Lung (tissue), 17 donors: ENCODE measurements at places on chromosomes 1 and 21.

DNA sequence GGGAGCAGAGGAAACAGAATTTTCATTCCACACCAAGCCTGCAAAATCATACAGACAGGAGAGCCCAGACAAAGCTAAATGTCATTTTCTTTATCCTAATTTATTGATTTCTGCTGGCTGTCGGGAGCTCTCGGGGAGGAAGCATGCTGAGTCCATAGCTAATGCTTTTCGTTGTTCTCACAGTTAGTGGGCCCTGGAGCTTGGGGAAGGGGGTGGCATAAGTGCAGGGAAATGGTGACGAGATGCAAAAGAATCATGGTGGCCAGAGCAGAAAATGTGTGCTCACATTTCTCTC is 202.4 kb downstream of the TOMM20 start:
- no peak overlapping the region for H3K4me3 ChIP-seq
- H3K27ac ChIP-seq, result peak overlapping the region; percentile 54
- no peaks in the 10 kb centered on the region for H3K36me3 ChIP-seq
- peaks cover 18% of the 10 kb centered on the region for H3K4me1 ChIP-seq
- H3K27me3 ChIP-seq, result no peaks in the 10 kb centered on the region
- DNase-seq, result no peak

GRCh38 chr1:39116860-39117728 is 87.4 kb upstream of the MACF1 start:
- H3K27me3 ChIP-seq, result no peaks in the 10 kb centered on the region
- H3K36me3 ChIP-seq, result peaks cover 4% of the 10 kb centered on the region
- peaks cover 29% of the 10 kb centered on the region for H3K4me1 ChIP-seq

- no peak within 1 kb of the TSS for H3K27ac ChIP-seq
- no peaks in the 10 kb centered on the region for H3K36me3 ChIP-seq
- H3K27me3 ChIP-seq, result no peaks in the 10 kb centered on the region
- peak; percentile 53 for DNase-seq
- peaks cover 24% of the 10 kb centered on the region for H3K4me1 ChIP-seq
Measured at GRCh38 chr1:209652121-209652735, at the start of gene LAMB3. Gene LAMB3 (minus strand): TSS chr1:209652425. CDS start chr1:209650944, 1,481 bp downstream.

- DNase-seq, result no peak
- H3K4me3 ChIP-seq, result no peak overlapping the region
- H3K27ac ChIP-seq, result no peak overlapping the region
- H3K27me3 ChIP-seq, result no peaks in the 10 kb centered on the region
- no peaks in the 10 kb centered on the region for H3K36me3 ChIP-seq
Measured at GRCh38 chr1:203539831-203540546, 46.0 kb downstream of the OPTC start.

- H3K27ac ChIP-seq, result no peak overlapping the region
- no peak overlapping the region for H3K4me3 ChIP-seq
- H3K36me3 ChIP-seq, result peaks cover 3% of the 10 kb centered on the region
- no peaks in the 10 kb centered on the region for H3K4me1 ChIP-seq
- H3K27me3 ChIP-seq, result no peaks in the 10 kb centered on the region
- DNase-seq, result peak; percentile 65
Measured at GRCh38 chr1:163315773-163316374, 5.9 kb upstream of the NUF2 start.

DNA sequence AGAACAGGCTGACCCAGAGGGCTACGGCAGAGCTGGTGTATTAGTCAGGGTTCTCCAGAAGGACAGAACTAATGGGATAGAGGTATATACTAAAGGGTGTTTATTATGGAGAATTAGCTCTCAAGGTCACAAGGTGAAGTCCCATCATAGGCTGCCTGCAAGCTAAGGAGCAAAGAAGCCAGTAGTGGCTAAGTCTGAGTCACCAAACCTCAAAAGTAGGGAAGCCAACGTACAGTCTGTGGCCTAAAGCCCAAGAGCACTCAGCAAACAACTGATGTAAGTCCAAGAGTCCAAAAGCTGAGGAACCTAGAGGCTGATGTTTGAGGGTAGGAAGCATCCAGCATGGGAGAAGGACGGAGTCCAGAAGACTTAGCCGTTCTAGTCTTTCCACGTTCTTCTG is 179.2 kb downstream of the BACH1 start:
- no peaks in the 10 kb centered on the region for H3K36me3 ChIP-seq
- no peaks in the 10 kb centered on the region for H3K27me3 ChIP-seq
- H3K4me1 ChIP-seq, result no peaks in the 10 kb centered on the region
- no peak overlapping the region for H3K27ac ChIP-seq
- no peak for DNase-seq

- peaks cover 44% of the 10 kb centered on the region for H3K4me1 ChIP-seq
- peak; percentile 20 for DNase-seq
- H3K36me3 ChIP-seq, result no peaks in the 10 kb centered on the region
- no peaks in the 10 kb centered on the region for H3K27me3 ChIP-seq
- H3K27ac ChIP-seq, result no peak overlapping the region
Measured at GRCh38 chr1:18938707-18939070, 17.8 kb downstream of the IFFO2 start.

DNA sequence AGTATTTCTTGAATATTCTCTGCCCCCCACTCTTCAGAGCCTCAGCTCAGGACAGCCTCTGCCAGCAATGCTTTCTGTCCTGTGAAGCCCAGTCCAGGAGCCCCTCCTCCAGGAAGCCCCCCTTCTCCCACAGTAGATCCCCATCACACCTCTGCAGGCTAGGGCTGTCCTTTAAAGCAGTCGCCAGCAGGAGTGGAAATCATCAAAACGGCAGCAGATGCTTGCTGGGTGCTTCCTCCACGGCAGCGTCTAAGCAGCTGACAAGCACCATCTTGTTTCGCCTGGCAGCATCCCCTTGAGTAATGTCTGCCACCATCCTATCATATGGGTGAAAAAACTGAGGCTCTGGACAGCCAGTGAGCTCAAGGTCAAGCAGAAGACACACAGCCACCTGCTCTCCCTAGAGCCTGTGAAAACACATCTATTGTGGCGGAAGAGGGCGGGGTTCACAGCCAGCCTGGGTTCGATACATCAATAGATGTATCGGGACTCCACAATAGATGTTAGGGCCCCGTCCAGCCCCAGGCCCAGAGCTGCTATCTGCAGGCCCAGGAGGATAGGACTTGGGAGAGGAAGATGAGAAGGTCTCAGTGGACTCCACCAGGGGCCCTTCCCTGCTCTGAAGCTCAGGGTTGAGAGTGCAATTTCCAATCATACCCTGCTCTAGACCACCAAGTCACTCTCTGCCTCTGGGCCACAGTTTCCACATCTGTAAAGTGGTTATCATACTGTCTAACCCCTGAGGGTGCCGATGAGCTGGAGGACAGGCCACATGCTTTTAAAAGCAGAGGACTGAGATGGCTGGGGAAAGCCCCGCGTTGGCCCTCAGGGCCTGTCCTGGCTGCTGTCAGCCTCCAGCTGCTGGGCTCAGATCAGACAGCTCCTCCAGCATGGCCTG is 17.5 kb downstream of the RUNX3 start:
- peaks cover 7% of the 10 kb centered on the region for H3K4me1 ChIP-seq
- no peak overlapping the region for H3K27ac ChIP-seq
- no peaks in the 10 kb centered on the region for H3K27me3 ChIP-seq

GRCh38 chr21:14827468-14827867 is 237.3 kb downstream of the NRIP1 start:
- no peaks in the 10 kb centered on the region for H3K27me3 ChIP-seq
- H3K4me1 ChIP-seq, result no peaks in the 10 kb centered on the region
- no peaks in the 10 kb centered on the region for H3K36me3 ChIP-seq
- DNase-seq, result no peak

DNA sequence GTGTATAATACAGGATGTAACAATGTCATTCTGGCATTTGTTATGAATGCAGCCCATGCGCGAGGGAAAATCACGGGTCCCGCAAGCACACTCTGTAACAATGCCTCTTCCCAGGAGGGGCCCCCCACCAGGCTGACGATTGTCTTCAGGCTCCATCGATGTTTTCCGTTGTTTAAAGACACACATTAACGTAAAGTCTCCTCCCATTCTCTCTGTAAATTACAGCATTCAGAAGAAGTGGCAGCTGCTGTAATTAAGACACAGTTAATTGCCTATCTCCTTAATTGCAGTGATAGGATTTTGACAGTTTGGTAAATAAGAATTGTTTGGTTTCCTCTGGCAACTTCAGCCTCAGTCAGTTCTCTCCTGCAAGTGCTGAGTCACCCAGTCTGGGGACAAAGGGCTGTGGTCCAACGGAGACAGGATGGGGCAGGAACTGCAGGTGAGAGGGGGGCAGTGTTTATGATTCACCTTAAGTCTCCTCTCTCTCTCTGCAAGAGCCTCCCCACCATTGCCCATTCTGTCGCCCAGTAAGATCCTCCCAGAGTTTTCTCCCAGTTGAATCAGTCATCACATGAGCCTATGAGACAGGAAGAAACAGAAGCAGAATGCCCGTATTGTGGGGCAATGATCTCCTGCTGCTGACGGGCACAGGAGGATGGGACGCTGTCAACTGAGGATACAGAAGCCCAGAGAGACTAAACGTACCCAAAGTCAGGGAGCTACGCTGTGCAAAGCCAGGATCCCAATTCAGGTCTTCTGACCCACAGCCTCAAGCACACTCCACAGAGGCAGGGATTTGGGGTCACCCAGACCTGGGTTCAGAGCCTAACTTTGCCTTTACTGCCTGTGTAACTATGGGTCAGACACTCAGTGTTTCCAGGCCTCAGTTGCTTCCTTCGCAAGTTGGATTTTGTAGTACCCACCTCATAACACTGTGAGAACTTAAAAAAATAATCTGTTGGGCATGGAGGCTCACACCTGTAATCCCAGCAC is 110.0 kb downstream of the ADSS2 start:
- no peaks in the 10 kb centered on the region for H3K4me1 ChIP-seq
- no peaks in the 10 kb centered on the region for H3K27me3 ChIP-seq
- peak; percentile 14 for DNase-seq
- H3K27ac ChIP-seq, result no peak overlapping the region
- no peak overlapping the region for H3K4me3 ChIP-seq

DNA sequence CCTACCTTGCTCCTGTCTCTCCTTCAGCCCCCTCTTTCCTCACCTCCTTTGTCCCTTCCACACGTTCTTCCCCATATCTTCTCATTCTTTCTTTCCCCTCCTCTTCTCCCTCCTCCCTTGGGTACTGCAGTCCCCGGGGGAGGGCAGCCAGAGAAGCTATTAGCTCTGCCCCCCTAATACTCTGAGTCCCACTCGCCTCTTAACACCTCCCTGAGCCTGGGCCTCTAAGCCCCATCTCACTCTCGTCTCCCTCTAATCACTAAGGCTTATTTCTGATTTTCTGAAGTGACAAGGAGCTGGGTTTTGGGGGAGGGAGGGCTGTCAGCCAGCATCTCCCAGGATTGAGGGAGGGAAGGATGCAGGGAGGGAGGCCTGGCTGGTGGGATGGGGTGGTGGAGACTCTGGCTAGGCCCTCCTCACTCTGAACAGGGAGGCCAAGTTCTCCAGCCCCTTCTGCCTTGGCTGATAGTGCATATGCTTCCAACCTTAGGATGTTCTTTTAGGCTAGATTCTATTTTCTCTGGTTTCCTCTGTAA is 25.6 kb upstream of the DMBX1 start:
- H3K27ac ChIP-seq, result no peak overlapping the region
- H3K4me3 ChIP-seq, result no peak overlapping the region
- peaks cover 3% of the 10 kb centered on the region for H3K27me3 ChIP-seq
- DNase-seq, result no peak
- peaks cover 2% of the 10 kb centered on the region for H3K4me1 ChIP-seq
- no peaks in the 10 kb centered on the region for H3K36me3 ChIP-seq

GRCh38 chr1:21874328-21874727 is 62.3 kb downstream of the LDLRAD2 start:
- no peak overlapping the region for H3K27ac ChIP-seq
- no peak for DNase-seq
- no peak overlapping the region for H3K4me3 ChIP-seq
- H3K36me3 ChIP-seq, result peaks cover 8% of the 10 kb centered on the region
- H3K27me3 ChIP-seq, result no peaks in the 10 kb centered on the region

DNA sequence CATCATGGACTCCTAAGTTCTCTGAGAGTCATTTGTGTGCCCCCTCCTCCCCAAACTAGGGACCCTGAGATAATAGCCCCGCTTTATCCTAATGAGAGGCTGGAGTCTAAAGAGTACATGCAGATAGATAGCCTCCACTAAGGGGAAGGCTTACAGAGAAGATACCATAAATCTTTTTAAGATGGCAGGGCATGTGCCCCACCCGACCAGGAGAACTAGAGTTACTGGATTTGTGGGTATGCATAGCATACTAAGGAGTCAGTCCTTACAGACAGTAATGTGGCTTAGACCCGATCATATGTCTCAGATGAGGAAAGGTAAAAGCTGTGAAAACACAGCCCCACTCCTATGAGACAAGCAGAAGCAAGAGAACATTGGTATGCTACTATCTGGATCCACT is 25.7 kb upstream of the PKN2 start:
- no peak overlapping the region for H3K4me3 ChIP-seq
- H3K4me1 ChIP-seq, result no peaks in the 10 kb centered on the region
- H3K27me3 ChIP-seq, result no peaks in the 10 kb centered on the region
- no peaks in the 10 kb centered on the region for H3K36me3 ChIP-seq

GRCh38 chr21:30962013-30962412 is 76.3 kb downstream of the KRTAP19-8 start:
- H3K27me3 ChIP-seq, result no peaks in the 10 kb centered on the region
- H3K27ac ChIP-seq, result no peak overlapping the region
- H3K4me3 ChIP-seq, result no peak overlapping the region
- no peaks in the 10 kb centered on the region for H3K36me3 ChIP-seq
- H3K4me1 ChIP-seq, result peaks cover 12% of the 10 kb centered on the region
- no peak for DNase-seq

DNA sequence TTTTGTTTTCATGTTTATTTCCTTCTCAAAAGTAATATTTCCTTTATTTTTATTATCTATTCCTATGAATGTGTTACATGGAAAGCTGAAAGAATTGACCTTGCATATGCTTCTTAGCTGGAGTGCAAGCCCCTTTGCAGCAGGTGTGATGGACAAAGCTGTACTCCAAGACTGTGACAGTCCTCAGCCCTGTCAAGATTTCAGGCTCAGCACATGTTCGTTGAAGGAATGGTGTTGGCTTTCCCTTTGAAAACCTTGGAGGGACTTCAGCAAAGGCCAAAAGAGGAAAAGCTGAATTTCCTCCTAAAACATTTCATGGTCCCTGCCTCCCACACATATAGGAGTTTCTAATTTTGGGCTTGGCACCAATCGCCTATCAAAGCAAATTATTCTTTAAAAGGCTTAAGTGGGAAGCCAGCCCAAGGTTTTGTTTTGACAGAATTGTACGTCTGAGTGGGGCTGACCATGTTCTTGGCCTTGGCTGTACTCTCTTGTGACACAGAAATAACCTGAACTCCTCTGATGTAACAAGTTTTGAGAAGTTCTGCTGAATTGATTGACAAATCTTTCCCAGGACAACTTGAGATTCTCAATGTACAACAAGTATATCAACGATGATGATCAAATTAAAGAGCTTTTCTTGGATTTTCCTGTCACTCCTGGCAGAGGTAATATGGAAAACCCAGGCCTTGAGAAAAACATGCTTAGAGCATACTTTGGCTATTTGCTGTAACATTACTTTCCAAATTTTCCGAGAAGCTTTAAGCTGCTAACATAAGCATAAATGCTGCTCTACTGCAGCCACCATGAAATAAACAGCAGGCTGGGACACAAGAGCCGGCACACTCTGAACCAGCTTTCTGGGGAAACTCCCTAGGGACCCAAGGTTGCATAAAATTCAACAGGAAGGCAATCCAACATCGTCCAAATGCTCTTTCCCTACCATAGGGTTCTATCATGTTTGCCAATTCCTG is 135.7 kb upstream of the ZNF648 start:
- no peaks in the 10 kb centered on the region for H3K36me3 ChIP-seq
- peak overlapping the region; percentile 53 for H3K27ac ChIP-seq
- H3K4me1 ChIP-seq, result peaks cover 10% of the 10 kb centered on the region
- peak; percentile 30 for DNase-seq
- no peaks in the 10 kb centered on the region for H3K27me3 ChIP-seq
- H3K4me3 ChIP-seq, result no peak overlapping the region
